Anterior cingulate cortex (tissue), 58 donors: ENCODE measurements at places on chromosomes 5 and 9.

DNA sequence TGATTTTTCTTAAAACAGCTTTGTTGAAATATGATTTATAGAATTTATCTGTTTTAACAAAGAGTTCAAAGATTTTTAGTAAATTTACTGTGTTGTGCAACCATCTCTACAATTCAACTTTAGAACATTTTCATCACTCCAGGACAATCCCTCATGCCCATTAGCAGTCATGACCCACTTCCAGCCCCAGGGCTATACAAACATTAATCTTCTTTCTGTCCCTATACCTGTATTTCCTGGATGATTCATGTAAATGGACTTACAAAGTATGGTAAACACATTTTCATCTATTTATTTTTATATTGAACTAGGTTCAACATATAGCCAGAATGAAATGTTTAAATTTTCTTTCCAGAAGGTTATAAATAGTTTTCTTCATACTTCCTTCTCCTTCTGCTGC is 127.8 kb upstream of the CCDC180 start:
- DNase-seq, result no peak

DNA sequence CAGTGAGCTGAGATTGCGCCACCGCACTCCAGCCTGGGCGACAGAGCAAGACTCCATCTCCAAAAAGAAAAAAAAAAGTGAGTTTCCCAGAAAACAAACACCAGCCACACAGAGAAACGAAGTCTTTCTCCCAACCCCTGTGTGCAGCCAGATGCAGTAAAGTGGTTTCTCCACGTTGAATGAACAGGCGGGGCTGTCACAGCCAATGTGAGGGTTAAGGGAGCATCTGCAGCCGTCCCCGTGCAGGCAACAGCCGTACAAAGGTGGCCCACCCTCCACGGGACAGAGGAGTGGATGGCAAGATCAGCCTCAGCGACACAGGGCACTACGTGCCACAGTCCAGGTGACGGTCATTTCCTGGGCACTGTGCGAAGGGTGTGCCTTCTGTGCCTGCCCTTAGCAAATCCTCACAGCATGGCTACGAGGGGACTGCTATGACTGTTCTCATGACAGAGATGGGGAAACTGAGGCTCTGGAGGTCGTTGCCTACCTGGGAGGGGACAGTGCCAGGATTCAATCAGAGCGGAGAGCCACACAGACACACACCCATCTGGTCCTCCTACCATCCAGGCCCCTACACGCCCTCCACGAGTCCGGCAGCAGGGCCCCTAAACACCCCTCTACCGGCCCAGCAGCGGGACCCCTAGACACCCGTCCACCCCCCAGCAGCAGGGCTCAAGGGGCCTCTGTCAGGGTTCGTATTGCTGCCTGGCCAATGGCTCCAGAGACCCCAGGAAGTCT is 2.3 kb downstream of the VAV2 start:
- DNase-seq, result no peak

DNA sequence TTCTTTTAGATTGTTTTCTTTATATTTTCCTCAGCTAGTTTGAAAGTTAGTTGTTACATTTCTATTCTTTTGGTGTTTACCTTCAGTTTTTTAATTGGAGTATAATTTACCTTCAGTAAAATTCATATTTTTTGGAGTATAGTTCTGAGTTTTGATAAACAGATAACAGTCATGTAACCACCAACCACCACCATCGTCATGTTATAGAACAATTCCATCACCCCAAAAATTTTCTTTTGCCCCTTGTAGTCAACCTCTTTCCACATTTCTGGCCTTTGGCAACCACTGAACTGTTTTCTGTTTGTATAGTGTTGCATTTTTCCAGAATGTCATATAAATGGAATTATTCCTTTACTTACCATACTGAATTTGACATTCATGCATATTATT is 6.8 kb downstream of the RMI1 start:
- no peak for DNase-seq

DNA sequence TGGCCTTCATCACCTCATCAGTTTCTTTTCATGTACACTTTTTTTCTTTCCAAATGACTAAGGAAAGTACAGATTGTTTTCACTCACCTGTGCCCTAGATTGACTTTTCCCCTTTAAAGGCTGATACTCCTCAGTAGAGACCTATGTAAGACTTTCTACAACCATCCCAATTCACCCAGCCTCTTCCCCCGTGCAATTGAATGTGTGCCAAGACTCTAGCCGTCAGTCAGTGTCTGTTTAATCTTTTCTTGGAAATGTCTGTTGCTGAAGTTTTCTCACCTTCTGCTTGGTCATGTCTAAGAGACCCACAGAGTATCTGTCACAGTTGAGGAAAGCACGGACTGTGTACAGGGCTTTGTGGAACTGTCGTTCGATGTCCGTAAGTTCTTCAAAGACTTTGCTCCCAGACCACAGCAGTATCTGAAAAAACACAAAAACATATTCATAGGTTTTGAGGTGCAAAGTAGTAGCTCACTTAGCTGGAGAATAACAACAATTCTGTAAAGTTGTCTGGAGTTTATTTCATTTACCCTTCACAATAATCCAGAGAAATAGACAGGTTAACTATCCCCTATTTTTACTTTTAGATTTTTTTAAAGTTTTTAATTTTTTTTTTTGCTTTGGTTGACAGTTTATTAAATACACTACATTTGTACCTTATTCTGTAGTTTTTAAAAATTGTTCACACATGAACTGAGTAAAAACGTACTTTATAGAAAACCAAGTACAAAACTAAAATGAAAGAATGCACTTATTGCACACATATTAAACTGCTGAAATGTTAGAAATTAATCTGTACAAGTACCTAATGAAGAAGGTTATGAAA is 13.6 kb downstream of the PDE6A start:
- no peak for DNase-seq

DNA sequence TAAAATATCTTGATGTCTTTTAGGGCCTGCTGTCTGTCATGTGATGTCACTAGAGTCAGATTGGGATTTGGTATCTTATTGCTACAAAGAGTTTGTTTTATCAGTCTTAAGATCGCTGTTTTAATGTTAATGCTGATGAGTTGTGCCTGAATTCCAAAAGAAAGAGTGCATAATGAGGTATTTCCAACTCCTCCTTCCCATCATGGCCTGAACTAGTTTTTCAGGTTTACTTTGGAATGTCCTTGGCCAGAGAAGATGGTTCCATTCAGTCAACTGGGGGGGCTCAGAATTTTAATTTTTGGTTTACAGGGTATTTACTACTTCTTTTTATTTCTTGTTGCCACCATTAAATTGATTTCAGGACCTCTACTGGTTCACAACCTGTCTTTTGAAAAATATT is 74.3 kb upstream of the MARCHF11 start:
- DNase-seq, result no peak
